ENCODE measurements at places on chromosomes 13 and 19. TPM values are rescaled to one million over a fixed set of nuclear protein-coding genes. Genes with fewer than 3 reads are reported as not detected.

DNA sequence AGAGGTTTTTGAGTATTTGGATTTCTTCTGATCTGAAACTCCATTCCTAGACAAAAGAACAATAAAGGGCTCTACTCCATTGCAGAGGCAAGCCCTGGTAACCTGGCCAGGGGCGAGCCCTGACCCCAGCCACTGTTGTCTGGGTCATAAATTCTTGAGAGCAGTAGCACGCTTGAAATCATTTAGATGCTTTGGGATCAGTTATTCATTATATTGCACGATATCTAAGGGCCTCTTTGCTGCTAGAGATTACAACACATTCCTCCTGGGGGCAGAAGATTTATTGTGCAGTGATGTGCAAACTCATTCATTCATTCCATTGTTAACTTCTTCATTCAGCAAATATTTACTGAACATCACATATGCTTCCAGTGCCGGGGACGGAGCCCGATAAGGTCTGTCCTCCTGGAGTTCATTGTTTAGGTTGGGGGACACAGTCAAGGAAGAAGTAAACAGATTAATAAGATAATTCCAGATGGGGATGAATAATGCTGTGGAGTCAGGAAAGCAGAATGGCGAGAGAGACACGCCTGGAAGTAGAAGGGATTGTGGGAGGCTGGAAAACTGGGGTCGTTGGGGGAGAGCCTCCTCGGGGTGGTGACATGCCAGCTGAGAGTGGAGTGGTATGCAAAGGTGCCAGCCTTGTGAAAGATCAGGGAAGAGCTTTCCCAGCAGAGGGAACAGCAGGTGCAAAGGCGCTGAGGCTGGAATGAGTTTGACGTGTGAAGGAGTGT is 34.9 kb downstream of the SIPA1L3 start:
- no peaks in the 10 kb centered on the region for H3K27me3 ChIP-seq
- H3K4me1 ChIP-seq = no peaks in the 10 kb centered on the region
- DNase-seq = no peak
- H3K4me3 ChIP-seq = no peak overlapping the region
- H3K36me3 ChIP-seq = no peaks in the 10 kb centered on the region
- no peak overlapping the region for H3K27ac ChIP-seq

- no peak overlapping the region for H3K27ac ChIP-seq
- H3K4me3 ChIP-seq = no peak overlapping the region
- no peaks in the 10 kb centered on the region for H3K27me3 ChIP-seq
- no peak for DNase-seq
- no peaks in the 10 kb centered on the region for H3K4me1 ChIP-seq
Measured at GRCh38 chr13:107322228-107322627, 754.3 kb upstream of the ARGLU1 start.

DNA sequence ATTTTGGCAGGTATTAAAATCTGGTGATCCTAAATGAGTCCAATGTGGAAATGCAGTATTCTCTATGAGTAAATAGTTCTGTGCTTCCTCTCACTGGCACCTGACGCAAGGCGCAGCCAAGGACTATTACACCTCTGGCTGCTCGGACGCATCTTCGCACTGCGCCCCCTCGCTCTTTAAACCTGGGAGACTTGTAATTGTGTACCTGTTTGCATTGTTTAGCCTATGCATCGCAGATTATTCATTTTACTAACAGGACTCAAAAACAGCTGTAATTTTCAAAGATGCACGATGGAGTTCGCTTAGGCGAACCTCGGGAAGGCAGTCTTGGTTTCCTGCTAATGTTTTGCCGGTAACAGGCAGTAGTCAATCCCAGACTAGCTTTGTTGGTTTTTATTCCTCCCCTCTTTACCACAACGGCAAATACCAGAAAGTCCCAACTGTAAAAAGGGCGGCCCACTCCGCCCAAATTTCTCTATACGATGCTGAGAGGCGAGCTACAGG is 113.2 kb downstream of the KCNRG start:
- H3K4me3 ChIP-seq = no peak overlapping the region
- H3K36me3 ChIP-seq = no peaks in the 10 kb centered on the region
- no peak for DNase-seq

DNA sequence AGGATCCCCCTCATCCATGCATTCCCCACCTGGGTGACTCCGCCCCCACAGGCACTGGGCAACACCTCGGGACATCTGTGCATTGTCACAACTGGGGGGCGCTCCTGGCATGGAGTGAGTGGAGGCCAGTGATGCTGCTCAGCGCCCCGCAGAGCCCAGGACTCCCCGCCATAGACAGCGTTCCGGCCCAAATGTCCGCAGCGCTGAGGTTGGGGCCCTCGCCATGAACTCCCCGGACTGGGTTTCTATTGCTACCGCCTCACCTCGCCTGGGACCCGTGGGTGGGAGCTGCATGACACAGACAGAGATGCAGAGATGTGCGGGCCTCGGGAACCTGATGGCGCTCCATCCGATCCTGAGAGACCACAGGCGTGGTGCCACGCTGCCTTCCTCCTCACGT is 4.6 kb downstream of the FZR1 start:
- no peaks in the 10 kb centered on the region for H3K27me3 ChIP-seq
- H3K4me3 ChIP-seq = no peak overlapping the region
- no peaks in the 10 kb centered on the region for H3K36me3 ChIP-seq
- peaks cover 78% of the 10 kb centered on the region for H3K4me1 ChIP-seq

BEST2 gene
- not detected for total RNA-seq

DNA sequence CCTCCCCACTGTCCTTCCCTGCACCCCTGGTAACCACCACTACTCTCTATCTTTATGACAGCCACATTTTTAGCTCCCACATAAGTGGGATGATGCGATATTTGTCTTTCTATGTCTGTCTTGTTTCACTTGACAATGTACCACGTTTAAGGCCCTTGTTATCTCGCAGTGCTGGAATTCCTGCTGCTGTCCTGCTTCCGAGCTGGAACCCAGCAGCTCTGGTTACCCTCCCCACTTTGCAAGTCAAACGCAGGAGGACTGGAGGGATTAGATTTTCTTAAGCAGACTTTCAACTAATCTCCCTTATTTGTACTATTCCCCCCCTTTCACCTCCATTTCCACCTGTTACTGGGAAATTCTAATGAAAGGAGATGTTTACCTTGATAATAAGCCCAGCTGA is 59.1 kb upstream of the PDX1 start:
- H3K27me3 ChIP-seq = peaks cover 6% of the 10 kb centered on the region
- no peak overlapping the region for H3K4me3 ChIP-seq
- H3K36me3 ChIP-seq = no peaks in the 10 kb centered on the region
- no peak overlapping the region for H3K27ac ChIP-seq

GRCh38 chr19:48614436-48615230 is at the start of gene FAM83E:
Gene FAM83E (minus strand): TSS chr19:48615076. CDS start chr19:48613372, 1,704 bp downstream.
- H3K27me3 ChIP-seq = no peaks in the 10 kb centered on the region
- no peak within 1 kb of the TSS for H3K4me3 ChIP-seq
- H3K27ac ChIP-seq = peak within 1 kb of the TSS; percentile 39
- H3K36me3 ChIP-seq = peaks cover 10% of the 10 kb centered on the region
- peaks cover 25% of the 10 kb centered on the region for H3K4me1 ChIP-seq
